ENCODE measurements at places on chromosomes 6 and 20.

DNA sequence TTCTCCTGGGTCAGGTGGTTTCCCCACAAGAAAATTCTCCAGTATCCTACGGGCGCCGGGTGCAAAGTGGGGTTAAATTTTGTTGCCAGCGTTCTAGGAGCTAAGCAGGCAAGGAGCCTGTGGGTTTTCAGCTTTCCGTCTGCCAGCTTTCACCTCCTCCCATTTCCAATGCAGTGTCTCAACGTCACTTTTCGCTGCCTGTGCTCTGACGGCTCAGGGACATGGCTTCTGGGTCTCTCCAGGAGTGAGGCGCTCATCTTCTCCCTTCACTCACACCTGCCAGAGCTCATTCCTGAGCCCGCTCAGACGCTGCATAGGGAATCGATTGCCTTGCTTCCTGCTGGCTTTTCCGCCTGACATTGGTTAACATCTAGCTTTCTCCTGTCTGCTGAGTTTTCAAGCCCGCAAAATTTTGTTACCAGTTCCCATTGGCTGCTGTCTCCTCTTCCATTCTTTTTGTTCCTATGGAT lies 7.3 kb upstream of the NAA20 start:
- DNase-seq: no peak

DNA sequence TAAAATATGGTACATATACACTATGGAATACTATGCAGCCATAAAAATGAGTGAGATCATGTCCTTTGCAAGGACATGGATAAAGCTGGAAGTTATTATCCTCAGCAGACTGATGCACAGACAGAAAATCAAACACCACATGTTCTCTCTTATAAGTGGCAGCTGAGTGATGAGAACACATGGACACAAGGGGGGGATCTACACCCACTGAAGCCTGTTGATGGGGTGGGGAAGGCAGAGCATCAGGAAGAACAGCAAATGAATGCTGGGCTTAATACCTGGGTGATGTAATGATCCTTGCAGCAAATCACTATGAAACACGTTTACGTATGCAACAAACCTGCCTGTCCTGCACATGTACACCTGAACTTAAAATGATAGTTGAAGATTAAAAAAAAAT lies 71.3 kb downstream of the MANEA start:
- DNase-seq: no peak

DNA sequence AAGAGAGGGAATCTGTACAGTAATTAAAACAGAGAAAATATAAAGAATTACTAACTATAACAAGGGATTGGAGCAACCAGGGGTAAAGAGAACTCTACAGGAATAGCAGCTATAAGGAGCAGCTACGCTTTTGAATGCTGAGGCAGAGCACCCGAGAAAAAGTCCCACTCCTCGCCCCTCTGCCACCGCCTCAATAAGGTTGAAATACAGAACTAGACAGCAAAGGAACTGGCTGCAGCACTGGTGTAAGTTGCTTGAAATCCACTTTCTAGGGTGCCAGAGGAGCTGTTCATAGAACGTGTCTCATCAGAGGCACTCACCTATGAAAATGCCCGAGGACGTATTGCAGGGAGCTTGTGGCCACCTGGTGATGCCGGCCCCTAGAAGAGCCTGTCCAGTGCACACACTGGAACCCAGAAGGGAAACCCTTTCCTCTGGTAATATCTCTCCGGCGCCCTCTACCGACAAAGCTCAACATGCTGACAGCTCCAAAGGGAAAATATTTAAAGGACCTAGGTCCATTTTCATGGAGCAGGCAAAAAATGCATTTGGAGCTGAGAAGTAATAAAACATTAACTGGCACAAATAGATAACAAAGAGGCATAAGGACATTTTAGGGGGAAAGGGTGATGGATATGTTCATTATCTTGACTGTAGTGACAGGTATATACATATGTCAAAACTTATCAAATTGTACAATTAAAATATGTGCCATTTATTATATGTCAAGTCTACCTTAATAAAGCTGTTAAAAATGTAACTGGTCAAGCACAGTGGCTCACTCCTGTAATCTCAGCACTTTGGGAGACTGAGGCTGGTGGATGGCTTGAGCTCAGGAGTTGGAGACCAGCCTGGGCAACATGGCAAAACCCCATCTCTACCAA lies 137.4 kb upstream of the HDAC2 start:
- DNase-seq: no peak

GRCh38 chr6:44171899-44172546 lies 13.4 kb downstream of the CAPN11 start:
- DNase-seq: no peak

DNA sequence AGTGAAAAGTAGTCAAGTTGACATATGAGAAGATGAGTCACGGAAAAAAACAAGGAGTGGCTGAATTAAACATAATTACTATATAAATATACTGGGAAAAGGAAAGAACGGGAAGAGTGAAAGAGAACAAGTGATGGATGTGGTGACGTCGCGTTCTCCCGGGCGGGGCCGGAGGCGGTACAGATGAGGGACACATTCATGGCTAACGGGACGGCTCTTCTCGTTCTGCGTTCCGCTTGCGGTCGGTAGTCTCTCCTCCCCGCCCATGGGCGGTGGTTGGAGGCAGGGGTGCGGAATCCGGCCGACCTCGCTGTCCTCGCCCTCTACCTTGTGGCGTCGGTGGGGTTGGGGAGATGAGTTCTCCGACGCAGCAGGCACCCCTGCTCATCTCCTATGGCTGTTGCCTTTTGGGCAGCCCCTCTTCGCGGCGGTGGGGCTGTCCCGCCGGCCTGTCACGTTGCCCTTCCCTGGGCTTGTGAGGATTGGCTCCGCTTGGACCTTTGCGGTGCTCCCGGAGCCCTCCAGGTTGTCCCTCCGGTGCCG lies 22.5 kb downstream of the HLA-G start:
- peak; percentile 36 for DNase-seq

- peak; percentile 91 for DNase-seq
These were observed 49.1 kb downstream of the UTRN start for GRCh38 chr6:144334150-144334708.

- no peak for DNase-seq
These were observed 168.2 kb downstream of the DLL1 start for GRCh38 chr6:170122651-170123050.

GRCh38 chr20:32063695-32064094 lies 11.7 kb downstream of the HCK start:
- no peak for DNase-seq

- DNase-seq: no peak
These were observed 212.7 kb upstream of the AGPAT4 start for GRCh38 chr6:161486361-161487216.

DNA sequence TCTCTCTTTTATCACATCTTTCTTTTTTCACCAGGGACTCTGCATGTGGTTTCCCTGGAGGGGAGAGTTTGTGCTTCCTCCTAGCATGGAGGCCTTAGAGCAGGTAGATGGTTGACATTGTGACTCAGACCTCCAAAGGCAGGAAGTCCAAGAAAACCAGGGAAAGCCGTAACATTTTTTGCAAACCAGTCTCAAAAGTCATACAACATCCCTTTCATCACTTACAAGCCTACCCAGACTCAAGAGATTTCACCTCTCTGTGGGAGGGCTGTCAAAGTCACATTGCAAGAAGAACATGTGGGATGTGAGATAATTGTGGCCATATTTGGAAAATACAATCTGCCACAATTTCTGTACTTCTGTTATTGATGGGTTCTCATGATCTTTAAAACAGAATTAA lies 46.2 kb downstream of the SNRNP48 start:
- no peak for DNase-seq

DNA sequence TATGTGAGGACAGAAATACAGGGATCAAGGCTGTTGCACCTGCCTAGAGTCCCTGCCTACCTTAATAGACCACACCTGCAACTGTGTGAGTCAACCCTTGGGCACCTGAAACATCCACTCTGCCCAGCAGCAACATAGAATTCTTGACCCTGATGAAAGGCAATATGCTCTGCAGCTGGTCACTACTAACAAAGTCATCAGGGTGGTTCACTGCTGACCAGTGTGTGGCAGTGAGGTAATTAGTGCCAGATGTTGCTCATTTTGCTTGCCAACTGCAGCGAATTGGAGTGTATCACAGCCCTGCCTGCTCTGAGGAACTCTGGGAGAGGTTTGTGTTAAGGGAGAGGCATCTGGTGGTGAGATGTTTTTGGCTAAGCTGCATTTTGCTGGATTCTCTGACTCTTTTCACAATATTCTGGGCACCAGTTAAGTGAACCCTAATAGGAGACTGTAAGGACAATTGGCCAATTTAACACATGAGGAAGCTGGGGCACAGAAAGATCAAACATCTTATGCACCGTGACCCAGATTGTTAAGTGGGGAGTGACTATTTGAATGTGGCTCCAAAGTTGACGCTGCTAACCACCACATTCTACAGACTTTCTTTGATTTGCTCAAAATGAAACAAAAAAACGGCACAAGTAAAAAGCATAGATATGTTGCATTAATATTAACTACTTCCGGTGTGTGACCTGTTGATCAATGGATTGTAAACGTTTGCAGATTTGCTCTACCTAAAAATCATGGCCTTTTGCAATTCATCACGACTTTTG lies 61.9 kb upstream of the OPRM1 start:
- DNase-seq: peak; percentile 14

- DNase-seq: no peak
These were observed 45.6 kb downstream of the ARID1B start for GRCh38 chr6:156822747-156823206.

- no peak for DNase-seq
These were observed 296.8 kb upstream of the TSHZ2 start for GRCh38 chr20:52675375-52675774.

GRCh38 chr6:90514496-90514895 lies 72.4 kb downstream of the MAP3K7 start:
- no peak for DNase-seq

GRCh38 chr20:17716331-17716730 lies 16.6 kb downstream of the BANF2 start:
- no peak for DNase-seq

- DNase-seq: no peak
These were observed 995.9 kb upstream of the ADGRB3 start for GRCh38 chr6:67639161-67639560.

DNA sequence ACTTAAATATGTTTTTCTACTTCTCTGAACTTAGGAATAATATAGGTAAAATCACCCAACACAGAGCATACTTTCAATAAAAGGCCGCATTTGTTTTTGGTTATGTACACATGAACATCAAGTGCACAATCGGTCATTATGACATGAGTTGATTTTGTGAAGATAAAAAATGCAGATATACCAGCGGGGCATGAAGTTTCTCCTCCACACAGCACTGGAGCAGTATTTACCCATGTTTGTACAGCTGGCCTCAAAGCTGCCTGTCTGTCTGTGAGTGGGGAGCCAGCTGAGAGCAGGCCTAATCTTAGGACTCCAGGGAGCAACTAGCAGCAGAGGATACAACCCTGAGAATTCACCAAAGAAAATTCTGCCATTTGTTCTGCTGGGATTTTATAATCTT lies 206.5 kb downstream of the TPBG start:
- DNase-seq: no peak

- DNase-seq: no peak
These were observed 15.5 kb upstream of the SNRNP48 start for GRCh38 chr6:7574500-7574899.

- DNase-seq: no peak
These were observed 66.6 kb downstream of the FAM83B start for GRCh38 chr6:54913211-54913610.

DNA sequence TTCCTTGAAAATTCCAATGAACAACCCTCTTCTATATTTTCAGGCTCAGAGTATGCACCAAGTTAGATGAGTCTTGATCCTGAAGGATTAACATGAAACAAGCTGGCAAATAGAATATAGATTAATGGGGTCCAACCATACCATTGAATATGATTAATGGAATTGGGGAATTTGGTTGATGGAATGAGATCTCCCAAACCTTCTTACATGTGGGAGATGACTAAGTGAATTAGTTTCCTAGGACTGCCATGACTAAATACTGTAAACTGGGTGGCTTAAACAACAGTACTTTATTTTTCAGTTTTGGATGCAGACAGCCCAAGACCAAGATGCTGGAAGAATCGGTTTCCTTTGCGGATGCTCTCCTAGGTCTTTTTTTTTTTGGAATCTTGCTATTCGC lies 347.0 kb downstream of the QKI start:
- no peak for DNase-seq

DNA sequence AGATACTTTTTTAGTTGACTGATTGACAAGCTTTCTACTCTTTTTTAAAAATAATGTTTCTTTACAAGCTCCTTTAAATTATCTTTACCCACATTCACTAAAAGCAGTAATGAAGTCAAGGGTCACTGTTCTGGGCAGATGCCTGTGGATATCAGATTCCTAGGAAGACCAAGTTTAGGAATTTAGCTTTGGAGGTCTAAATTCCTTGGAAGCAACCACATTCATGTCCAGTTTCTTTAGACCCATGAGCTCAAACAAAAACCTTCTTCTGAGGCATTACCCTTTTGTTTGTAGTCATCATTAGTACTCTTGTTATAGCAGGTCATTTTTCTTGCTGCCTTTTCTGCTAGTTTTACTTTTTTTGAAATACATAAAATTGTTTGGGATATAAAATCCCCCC lies 462.9 kb upstream of the JAG1 start:
- DNase-seq: no peak

DNA sequence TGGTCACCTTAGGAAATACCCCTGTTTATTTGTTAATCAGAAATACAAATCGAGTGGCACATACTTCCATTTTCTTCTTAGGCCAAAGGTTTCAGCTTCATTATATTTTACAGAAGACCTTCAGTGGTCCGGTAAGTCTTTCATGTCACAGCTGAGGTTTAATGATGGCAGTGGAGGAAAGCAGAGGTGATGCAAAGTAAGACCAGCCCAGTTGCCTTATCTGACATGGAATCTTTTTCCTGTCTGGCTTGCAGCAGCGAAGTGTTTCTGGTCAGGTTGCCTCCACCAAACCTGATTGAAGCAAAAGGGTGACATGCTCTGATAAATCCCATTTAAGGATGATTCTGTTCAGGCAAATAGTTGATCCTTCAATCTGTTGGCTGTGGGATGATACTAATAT lies 100.0 kb downstream of the PRDM1 start:
- DNase-seq: no peak

GRCh38 chr6:68144667-68145066 lies 490.4 kb upstream of the ADGRB3 start:
- no peak for DNase-seq

DNA sequence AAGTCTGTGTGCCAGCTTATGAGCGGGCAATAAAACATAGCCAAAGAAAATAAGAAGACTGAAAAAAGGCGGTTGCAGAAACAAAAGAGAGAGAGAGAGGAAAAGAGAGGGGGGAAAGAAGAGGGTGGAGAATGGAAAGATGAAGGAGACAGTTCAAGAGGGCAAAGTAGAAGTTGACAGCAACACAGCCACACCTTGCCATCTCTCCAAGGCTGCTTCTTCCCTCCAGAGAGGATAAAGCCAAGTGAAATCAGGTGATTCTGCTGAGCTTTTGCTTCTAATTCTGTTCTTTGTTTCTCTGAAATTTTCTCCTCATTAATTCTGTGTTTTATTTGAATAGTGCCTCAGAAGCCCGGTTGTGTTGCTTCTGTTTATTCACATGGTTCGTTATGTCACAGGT lies 48.5 kb downstream of the PTPRK start:
- DNase-seq: no peak

GRCh38 chr20:32052778-32053362 lies 828 bp downstream of the HCK start:
- no peak for DNase-seq

- DNase-seq: no peak
These were observed 204.1 kb downstream of the SIM1 start for GRCh38 chr6:100260584-100260983.

GRCh38 chr6:27091661-27092315 lies 155.7 kb upstream of the PRSS16 start:
- no peak for DNase-seq

- no peak for DNase-seq
These were observed 275.8 kb upstream of the RUNX2 start for GRCh38 chr6:45052325-45052724.
